ENCODE measurements at places on chromosomes 6 and 20. TPM values are rescaled to one million over a fixed set of nuclear protein-coding genes. Genes with fewer than 3 reads are reported as not detected.
A peak's percentile ranks its signal among the peaks of the same experiment; 100 is the strongest.

DNA sequence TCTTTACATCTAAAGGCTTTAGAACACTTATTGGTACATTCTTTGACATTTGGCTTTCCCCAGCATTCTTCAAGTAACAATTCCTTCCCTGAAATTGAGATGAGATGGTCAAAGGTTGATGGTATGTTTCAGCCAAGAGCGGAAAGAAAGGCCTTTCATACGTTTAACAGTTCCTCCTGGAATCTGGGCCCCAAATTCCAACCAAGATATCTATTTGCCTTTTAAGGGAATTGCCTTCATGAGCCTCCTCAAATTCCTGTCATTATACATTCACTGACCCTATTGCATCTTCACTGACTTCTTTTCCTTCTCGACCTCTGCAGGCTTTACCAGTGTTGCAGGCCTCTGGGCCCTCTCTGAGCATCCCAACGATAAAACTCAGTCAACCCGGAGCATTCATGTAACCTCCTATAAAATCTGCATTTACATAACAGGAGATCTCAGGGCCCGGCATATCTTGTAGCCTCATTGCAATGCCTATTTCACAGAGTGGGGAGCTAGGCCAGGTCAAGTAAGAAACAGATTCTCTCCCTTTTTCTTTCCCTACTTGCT, 18.3 kb upstream of the WFDC9 start:
- DNase-seq = no peak

- DNase-seq = no peak
These were observed 26.7 kb upstream of the NOL4L start for GRCh38 chr20:32611868-32612267.

DNA sequence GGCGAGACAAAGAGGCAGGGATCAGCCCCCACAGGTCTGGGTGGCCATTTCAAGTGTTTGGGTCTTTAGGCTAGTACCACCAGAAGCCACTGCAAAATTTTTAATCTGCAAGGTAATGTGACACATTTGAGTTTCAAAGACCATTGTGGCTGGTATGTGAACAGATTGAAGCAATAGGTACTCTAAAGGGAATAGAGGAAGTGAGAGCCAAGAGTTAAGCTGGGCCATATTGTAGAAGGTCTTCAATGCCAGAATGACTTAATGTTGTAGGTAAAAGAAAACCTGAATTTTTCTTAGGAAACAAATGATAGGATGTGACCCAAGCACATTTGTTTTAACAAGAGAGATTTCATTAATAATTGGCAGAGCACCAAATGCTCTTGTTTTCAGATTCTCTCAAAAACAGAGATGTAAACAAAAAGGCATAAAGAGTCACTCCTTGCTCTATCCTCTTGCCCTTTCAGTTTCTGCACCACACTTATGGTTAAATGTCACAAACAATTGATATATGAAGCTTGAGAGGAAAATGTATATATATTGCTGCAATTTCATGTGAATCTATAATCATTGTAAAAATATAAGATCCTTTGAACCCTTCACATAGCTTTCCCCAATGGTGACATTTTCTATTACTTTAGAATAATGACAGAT, 307.1 kb upstream of the PLN start:
- DNase-seq = no peak

DNA sequence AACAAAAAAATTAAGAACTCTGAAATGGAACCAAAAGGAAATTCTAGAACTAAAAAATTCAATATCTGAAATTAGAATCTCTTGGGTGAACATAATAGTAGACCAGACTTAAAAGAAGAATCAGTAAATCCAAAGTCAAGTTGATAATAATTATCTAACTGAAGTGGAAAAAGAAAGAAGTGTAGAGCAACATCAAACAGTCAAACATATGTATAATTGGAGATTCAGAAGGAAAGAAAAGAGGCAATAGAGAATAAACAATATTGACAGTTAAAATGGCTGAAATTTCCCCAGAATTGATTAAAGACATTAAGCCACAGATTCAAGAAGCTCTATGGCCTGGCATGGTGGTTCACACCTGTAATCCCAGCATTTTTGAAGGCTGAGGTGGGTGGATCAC, 383.6 kb downstream of the PREX1 start:
- no peak for DNase-seq

DNA sequence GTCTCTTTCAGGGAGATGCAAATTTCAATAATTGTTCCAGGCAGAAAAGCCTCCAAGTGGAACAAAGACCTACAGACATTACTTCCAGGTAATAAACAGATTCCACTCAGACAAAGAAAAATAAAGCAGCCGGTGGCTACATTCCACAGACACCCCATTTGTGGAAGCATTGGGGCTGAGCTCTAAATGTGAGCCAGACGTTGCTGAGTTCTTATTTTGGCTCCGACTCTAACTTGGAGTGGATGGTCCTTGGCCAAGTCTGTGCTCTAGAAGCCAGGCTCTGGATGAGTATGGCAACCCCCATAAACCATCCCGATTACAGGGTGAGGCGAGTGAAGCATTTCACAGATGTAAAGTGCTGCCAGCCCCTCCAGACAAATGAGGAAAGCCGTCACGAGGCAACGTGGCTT, 6.6 kb downstream of the TRAM2 start:
- no peak for DNase-seq

- DNase-seq = no peak
These were observed 9.5 kb downstream of the TAAR2 start for GRCh38 chr6:132614554-132614953.

GRCh38 chr20:38762174-38762573, 13.9 kb downstream of the ACTR5 start:
- no peak for DNase-seq

DNA sequence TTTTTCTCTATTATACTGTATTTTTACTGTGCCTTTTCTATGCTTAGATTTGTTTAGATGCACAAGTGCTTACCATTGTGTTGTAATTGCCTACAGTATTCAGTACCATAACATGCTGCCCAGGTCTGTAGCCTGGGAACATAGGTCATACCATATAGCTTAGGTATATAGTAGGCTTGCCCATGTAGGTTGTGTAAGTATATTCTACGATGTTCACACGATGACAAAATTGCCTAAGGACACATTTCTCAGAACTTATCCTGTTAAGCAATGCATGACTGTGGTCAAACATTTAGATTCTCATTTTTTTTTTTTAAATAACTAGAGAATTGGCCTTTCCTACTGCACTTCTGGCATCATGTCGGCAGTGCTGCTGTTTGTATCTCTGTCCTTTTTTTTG, 253.7 kb upstream of the SUPT3H start:
- DNase-seq = no peak

DNA sequence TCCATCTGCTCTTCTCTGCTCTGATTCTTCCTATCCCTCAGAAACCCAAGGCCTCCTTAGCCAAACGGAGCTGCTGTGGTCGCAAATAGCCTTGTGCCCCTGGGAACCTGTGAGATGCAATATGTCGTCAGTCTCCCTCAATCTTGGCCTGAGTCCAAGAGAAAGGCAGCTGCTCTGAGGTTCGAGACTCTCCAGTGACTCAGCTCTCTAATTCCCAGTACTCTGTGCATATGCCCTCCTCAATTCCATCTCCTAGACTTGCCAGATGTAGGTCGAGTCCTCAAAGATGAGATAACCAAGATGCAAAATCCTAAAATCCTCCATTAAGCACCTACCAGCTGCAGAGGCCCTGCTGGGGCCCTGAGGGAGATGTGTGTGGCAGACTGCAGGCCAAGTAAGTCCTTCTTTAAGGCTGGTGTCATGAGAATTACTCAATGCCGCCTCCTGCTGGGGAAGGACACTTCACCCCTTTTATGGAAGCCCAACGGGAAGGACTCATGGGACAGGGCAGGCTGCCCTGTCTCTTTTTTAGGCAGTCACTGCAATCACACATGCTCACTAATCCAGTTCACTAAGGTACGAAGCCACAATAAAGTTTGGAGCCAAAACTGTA, 28.5 kb downstream of the C6orf15 start:
- DNase-seq = peak; percentile 70

GRCh38 chr20:5172167-5172601, 45.4 kb downstream of the CDS2 start:
- DNase-seq = no peak

DNA sequence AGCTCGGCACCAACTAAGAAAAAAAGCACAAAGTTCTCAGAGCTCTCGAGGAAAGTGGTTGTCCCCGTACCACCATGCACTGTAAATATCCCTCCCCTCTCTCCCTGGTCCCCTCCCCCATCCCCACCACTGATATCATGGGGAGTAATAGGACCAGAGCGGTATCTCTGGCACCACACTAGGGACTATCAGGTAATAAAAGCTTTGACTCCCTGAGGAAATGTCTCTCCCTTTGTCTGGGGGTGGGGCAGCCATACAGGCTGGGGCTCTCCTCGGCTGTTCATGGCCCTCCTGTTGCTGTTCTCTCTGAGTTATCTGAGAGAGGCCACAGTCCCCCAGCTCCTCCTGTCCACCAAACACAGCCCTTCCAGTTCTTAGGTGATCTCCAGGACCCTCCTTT, 5.0 kb upstream of the GNRH2 start:
- no peak for DNase-seq

- peak; percentile 71 for DNase-seq
These were observed 59.2 kb upstream of the PIM1 start for GRCh38 chr6:37110500-37111461.

- DNase-seq = no peak
These were observed 14.3 kb downstream of the ZBP1 start for GRCh38 chr20:57605878-57606277.

GRCh38 chr6:4133941-4134838, 1.2 kb downstream of the ECI2 start:
- DNase-seq = peak; percentile 48

DNA sequence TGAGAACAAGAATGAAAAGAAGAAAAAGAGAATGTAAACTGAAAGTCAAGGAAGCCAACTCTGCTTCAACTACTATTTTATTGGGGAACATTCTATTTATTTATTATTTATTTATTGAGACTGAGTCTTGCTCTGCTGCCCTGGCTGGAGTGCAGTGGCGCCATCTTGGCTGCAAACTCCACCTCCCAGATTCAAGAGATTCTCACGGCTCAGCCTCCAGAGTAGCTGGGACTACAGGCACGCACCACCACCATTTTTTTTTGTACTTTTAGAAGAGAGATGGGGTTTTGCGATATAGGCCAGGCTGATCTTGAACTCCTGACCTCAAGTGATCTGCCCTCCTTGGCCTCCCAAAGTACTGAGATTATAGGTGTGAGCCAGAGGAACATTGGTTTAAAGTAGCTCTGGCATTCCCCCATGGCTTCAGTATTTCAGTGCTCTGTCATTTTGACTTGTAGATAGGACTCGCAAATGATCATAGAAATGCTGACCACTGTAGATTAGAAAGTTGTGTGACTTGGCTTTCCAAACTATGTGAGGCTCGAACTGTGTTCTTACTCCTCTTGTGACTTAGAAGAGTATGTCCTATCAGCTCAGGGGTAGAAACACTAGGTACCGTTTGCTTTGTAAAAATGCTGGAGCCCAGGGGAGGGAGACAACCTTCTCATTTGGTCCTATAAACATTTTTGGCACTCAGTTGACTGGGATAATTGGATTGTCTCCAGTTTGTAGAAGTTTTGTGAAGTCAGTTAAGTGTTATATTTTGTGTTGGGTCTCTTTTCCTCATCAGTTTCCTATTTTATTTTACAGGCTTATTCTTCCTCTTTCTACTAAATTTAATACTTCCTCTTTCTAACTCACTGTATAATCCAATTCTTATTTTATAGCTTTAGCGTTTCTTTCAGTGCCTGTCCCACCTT, 544.9 kb upstream of the CITED2 start:
- no peak for DNase-seq

- DNase-seq = no peak
These were observed 4.8 kb upstream of the STX16 start for GRCh38 chr20:58646257-58646656.

- DNase-seq = no peak
These were observed 26.8 kb downstream of the HS3ST5 start for GRCh38 chr6:114315831-114316595.

- no peak for DNase-seq
These were observed 152.7 kb downstream of the MCHR2 start for GRCh38 chr6:99841297-99841696.

GRCh38 chr6:166172546-166172945, 4.9 kb upstream of the TBXT start:
- no peak for DNase-seq

DNA sequence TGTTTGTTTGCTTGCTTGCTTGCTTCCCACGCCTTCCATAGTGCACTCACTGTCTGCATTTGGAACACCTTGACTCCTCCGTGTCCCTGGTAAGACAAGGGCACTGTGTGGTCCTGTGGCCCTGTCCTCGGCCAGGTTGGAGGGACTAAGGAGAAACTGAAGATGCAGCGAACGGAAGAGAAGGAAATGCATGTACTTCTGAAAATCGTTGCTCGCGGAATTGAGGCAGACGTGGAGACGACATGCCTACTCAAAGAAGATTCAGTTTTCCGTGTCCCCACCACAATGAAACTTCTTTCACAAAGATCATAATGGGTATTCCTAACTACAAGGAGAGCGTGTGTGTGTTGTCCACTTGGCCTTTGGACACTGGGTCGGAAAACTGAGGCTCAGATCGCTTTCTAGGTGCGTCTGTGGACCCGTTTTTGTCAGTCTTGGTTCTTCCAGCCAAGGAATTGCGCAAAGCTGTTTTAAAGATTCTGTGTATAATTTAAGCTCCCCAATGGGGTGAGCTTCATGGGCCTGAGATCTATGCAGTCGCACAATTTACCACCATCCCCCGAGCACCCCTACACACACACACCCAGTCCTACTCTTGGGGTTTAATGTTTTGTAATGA, 120.4 kb upstream of the ZNF184 start:
- DNase-seq = no peak

The FAM209B gene
- total RNA-seq = 0.95 TPM

The ITPR3 gene
- total RNA-seq = 35.1 TPM

The PSORS1C1 gene
- 0.29 TPM for total RNA-seq

The SHLD1 gene
- 10.1 TPM for total RNA-seq

The SEMG1 gene
- not detected for total RNA-seq

The VPS16 gene
- 42.0 TPM for total RNA-seq

The ESR1 gene
- total RNA-seq = 0.52 TPM

The TNFAIP3 gene
- 289 TPM for total RNA-seq

The C20orf144 gene
- total RNA-seq = 0.15 TPM

The TNFRSF21 gene
- 3.6 TPM for total RNA-seq

The GTSF1L gene
- not detected for total RNA-seq
